Epithelial cell of prostate (primary cell): ENCODE measurements at places on chromosomes 5 and 9.

DNA sequence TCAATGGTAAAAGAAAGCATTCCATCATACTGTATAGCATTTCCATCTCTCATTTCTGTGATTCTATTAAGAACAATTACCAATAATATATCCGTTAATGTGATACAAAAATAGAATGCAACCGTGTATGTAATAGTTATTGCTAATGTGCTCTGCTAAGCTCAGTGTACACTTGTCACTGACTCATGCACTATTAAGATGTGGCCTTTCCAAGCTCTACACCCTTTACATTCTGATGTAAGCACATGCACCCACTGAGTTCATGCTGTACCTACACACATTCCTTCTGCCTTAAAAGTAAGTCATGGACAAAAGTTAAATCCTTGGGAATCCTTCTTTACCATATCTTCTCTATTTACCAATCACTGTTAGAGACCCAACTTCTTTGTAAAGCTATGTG is 319.1 kb downstream of the ZSWIM6 start:
- DNase-seq, result no peak

GRCh38 chr9:88652876-88653275 is 117.9 kb downstream of the NXNL2 start:
- no peak for DNase-seq

- DNase-seq, result no peak
Observed at GRCh38 chr9:134144801-134145200, 8.9 kb downstream of the WDR5 start.

- DNase-seq, result no peak
Observed at GRCh38 chr5:116733991-116734975, 159.7 kb upstream of the SEMA6A start.

DNA sequence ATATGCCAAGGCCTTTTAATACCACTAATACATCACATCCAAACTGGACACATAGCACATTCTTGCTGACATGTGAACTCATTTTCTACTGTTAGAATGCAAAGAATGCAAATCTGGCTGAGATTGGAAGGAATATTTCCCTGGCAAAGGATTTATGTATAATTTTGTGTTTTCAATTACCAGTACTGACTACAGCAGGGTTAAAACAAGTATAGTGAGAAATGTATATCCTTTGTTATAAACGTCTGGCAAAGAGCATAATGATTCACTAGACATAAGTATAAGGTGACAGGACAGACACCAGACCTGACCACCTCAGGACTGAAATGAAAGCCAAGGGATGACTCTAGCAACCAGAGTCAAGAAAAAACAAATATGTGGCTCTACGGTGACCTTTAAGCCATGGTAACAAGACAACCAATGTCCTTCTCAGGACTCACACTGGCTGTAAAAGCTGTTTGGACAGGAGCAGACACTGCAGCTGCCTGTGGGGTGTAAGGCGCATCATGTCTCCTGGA is 95.0 kb downstream of the MRPS27 start:
- no peak for DNase-seq
